Inflammatory macrophage treated with lipopolysaccharide for 1 hour (primary cell): ENCODE measurements at places on chromosomes 4 and X.

DNA sequence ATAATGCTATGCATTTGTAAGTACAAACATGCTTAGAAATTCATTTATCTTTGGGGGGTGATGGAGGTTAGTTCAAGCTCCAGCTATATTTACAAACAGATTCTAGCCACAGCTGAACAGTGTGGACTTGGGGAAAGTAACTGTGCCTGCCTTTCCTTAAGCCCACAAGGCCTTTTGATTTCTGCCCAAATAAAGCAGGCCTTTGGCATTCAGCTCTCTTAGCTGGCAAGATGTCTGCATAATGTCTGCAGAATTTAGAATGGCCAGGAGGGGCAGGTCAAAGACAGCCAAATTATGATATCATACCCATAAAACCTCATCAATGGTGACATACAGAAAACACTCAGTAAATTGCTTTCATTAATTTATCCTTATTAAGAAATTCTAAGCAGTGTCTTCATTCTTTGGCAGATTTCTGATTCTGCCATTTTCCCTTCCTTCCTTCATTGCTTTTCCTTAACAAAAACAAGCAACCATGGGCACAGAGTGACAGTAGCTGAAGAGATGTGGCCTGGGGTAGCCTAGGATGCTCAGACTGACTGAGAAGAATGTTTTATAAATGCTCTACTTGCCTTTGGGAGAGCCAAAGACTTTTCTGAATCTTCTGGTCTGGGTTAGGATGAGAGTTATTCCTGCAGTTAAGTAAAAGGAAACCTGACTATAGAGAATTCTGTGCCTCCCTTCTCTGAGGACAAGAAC, 538.7 kb upstream of the NR3C2 start:
- no peak for DNase-seq

DNA sequence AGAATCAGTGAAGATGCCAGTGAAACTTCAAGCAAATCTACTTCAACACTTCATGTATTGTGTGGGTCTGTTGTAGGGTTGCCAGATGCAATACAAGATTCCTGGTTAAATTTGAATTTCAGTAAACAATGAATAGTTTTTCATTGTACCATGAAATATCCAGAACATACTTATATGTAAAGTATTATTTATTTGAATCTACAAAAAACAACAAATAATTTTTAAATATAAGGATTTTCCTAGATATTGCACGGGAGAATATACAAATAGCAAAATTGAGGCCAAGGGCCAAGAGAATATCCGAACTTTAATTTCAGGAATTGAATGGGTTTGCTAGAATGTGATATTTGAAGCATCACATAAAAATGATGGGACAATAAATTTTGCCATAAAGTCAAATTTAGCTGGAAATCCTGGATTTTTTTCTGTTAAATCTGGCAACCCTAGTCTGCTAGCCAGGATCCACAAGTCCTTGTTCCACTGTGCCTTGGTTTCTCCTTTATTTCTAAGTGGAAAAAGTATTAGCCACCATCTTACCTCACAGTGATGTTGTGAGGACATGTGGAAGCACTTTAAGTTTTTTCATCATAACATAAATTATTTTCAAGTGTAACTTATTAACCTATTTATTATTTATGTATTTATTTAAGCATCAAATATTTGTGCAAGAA, 2.3 kb downstream of the CXCL8 start:
- DNase-seq: peak; percentile 31

- peak; percentile 49 for DNase-seq
Observed at GRCh38 chrX:134520860-134521390, 61.0 kb downstream of the HPRT1 start.

DNA sequence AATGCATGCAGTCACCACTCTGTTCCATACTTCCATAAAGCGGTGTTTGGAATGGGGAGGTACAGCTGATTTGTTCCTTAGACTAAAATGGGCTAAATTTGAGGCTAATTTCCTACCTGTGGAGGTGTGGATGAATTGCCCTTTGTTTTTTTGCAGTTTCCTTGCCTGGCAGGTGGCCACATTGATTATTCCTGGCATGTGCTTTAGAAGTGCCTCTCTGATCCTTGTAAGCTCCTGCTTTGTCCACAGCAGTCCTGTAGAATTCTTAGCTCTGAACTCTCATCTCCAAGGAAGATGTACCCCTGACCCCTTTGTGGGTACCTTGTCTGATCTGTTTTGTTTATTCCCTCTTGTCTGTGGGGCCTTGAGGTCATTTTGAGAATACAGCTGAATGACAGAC, 136.8 kb downstream of the ADGRL3 start:
- DNase-seq: no peak

DNA sequence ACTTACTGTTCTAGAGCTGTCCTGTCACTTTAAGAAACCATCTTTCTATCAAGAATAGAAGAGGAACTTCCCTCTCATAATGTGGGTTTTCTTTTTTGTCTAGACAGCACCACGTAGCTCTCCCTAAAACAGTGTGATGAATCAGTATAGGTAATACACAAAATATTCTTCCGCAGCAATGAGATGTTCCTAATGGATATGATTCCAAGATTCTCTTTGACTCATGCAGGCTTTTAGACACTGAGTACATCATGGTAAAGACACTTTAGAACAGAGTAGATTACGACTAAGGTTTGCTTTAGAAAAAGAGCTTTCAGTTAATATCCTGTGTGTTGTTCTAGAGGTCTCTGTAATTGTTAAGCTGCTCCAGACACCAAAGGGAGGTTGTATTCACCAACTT, 69.8 kb downstream of the PTTG2 start:
- DNase-seq: no peak

GRCh38 chr4:141329174-141329569, 108.5 kb downstream of the ZNF330 start:
- peak; percentile 98 for DNase-seq
